ENCODE measurements at places on chromosomes 16 and 17.

GRCh38 chr16:4938683-4939030, 1.7 kb upstream of the PPL start:
- DNase-seq = no peak

DNA sequence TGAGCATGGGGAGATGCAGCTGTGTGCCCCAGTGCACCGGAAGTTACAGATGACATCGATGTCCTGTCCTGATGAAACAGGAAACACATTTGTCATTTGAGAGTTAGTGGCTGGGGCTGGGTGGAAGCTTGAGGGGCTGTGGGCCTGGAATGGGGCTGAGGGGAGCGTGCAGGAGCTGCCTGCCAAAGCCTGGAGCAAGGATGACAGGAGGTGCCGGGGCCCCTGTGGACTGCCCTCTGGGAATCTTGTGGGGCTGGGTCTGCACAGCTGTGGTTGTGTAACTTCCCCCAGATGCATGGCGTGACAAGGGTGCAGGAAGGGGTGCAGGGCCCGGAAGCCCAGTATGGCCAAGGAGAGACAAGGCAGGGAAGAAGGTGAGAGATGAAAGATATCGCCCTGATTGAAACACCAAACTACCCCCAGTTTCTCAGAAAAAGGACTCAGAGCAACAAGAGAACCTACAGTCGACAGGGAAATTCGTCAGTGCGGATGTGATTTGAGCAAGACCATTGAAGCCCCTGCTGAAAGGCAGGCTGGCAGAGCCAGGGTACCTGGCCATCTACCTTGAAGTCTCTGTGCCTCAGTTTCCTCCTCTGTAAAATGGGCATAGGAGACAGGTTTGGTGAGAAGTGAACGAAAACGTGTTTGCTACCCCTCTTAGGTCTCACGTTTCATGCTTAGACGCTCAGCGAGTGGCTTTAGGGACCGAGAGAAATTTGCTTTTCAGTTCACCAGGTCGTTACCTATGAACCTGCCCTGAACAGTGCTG, 8.8 kb downstream of the MMP25 start:
- no peak for DNase-seq

GRCh38 chr17:2542456-2542855, 30.8 kb upstream of the METTL16 start:
- no peak for DNase-seq

GRCh38 chr16:17072104-17072503, 398.7 kb downstream of the XYLT1 start:
- DNase-seq = no peak

DNA sequence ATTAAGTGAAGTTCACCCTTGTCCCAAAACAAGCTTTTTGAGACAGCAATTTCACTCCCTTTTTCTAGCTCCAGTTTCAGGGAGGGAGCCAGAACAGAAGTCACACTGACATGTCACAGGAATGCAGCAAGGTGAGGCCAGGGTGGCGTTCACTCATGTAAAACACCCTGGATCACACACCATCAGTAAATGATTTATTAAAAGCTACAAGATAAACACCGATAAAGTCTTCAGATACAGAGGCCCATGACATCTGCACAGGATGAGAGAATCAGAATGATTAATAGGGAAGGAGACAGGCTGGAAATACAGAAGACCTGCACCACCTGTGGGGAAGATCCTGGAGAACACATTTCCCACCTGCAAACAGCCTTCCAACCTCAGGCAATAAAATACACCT, 77.5 kb upstream of the DYNLRB2 start:
- no peak for DNase-seq

DNA sequence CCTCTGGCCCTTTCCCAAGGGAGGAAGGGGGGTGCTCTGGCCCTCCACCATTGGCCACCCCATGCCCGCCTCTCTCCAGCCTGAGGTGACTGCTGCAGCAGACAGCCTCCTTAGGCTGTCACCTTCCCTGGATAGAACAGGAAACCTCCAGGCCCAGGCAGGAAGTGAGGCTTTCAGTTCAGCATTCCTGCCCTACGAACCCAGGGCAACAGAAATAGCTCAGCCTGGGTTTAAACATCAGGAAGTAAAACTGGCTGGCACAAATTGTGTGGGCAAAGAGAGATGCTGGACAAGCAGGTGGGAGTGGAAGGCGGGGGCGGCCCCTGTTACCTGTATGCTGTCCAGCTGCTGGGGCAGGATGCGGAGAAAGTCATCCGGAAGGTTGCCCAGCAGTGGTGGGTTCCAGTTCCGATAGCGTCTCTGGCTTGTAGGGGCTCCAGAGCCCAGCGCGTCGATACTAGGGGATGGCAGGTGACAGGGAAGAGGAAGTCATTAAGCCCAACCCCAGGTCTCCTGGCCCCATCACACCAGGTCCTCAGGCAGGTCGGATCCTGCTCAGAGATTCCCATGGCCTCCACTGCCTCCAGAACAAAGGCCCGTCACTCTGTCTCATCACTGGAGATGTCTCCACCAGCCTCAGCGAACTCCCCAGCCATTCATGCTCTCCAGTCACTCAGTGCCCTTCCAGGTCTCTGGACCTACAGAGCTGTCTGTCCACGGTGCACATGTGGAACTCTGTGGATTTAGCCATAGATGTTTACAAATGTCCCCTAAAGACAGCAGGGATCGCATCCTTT, 23.6 kb upstream of the MRPS23 start:
- DNase-seq = no peak

DNA sequence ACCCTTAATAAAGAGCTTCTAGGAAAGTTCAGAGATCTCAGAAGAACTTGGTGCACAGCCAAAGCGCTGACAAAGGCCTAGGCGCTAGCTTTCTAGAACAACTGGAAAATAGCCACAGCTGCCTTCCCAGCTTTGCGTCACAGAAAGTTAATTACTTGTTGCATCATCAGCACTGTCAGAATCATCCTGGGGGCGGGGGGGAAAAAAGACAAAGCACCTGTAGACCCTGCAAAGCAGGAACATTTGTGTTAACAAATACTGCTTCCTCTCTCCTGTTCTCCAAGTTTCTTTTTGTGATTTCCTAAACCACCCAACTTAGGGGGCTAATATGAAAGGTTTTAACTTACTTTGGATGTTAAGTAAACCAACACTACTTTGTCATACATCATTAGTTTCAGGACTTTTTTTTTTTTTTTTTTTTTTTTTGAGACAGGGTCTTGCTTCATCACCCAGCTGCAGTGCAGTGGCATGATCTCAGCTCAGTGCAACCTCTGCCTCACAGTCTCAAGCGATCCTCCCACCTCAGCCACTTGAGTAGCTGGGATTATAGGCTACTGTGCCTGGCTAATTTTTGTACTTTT, 4.8 kb upstream of the AARSD1 start:
- no peak for DNase-seq

GRCh38 chr17:40461732-40462342, 18.6 kb downstream of the IGFBP4 start:
- DNase-seq = no peak

DNA sequence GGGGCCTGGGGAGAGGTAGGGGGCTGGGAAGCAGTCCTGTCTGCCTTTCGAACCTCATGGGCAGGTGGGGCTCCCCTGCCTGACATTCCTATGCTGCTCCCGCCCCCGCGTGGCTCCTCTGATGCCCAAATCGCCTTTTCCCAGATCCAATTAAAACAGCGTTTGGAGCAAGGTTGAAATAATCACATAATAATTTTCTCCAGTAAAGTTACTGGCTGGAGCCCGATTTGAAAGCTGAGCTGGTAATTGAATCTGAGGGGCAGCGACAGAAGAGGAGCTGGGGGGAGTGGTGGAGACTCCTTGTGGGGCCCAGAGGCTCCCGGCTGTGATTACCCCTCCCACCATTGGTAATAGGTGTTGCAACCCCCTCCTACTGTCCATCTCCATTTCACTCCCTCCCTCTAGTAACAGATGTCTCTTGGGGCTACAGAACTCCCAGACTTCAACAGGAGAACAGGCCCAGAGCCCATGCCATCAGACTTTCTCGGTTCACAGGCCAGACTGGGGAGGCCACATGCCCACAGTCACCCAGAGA, 38.9 kb upstream of the C1QL1 start:
- peak; percentile 10 for DNase-seq

DNA sequence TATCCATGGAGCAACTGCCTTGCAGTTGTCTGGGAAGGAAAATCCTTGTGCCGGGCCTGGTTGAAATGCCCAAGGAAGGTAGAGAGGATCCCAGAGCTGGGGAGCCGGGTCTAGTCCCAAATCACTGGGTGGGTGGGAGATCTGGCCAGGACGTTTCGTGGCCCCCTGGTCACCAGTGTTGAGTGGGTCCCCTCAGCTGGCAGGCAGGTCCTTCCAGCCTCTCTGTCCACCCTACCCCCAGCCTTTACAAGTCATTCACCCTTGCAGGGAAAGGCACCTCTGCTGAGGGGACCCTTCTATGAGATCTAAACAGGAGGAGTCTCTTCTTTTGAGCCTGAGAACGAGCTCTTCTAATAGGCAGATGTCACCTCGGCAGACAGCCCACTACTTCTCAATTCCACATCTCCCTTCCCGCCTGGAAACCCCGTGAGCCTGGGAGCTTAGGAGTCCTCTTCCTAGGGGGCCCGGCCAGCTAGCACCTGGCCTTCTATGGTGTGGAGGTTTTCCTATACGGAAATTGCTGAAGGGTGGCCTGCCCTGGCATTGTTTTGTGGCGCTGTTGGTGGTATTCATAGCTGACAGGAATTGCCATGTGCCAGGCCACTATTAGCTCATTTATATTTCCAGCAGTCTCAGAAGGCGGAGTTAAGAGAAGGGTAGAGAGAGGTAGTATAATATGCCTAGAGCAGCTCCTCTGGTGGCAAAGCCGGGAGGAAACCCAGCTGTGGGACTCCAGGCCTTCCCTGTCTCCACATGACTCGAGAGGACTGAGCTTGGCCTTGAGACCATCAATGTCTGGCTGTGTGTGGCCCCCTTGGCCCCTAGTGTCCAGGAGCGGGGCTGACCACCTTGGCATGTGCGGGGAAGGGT, 13.3 kb downstream of the MPRIP start:
- DNase-seq = peak; percentile 94

GRCh38 chr16:920717-921116, 50.1 kb downstream of the LMF1 start:
- DNase-seq = peak; percentile 55

GRCh38 chr16:82643136-82643535, 16.4 kb downstream of the CDH13 start:
- no peak for DNase-seq

DNA sequence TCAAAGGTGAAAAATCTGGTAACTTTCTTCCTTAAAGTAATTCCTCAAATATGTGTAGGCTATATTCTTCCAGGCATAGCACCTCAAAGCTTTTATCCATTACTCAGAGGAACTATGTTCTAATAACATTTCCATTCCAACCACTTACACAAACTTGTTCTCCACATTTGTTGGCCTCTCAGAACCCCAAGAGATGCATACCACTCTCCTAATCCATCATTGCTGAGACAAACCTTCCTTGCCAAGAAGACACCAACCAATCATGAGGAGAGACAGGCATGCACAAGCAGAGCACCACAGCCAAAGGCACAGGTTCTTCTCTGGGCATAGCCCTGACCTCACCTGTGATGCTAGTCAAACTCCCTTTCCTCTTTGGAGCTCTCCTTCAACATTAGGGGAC, 20.9 kb downstream of the CDH11 start:
- no peak for DNase-seq

GRCh38 chr17:79862238-79862637, 23.0 kb upstream of the CBX4 start:
- DNase-seq = no peak

DNA sequence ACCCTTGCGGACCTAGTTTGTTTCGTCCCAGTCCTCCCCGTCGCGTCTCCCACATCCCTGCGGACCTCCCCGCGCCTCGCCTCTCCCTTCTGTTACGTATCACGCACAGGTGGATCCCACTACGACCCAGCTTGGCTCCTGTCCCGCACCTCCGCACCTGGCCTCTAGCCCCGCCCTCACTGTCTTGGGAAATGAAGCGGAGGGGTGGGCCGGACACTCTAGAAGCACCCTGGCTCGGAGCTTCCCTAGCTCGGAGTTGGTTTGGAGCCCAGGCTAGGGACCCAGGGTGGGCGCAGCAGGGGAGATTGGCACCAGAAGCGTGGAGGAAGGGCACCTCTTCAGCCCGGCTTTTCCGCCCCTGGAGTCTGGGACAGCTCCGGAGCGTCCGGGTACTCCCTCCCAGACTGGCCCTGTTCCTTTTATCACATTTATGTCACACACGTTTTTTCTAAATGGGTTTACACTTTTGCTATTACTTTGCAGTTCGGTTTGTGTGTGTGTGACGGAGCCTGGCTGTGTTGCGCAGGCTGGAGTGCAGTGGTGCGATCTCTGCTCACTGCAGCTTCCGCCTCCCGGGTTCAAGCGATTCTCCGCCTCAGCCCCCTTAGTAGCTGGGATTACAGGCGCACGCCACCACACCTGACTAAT, 1.4 kb upstream of the CEMP1 start:
- peak; percentile 42 for DNase-seq
